Fibroblast of skin of left quadriceps (primary cell): ENCODE measurements at places on chromosomes 4 and X.

DNA sequence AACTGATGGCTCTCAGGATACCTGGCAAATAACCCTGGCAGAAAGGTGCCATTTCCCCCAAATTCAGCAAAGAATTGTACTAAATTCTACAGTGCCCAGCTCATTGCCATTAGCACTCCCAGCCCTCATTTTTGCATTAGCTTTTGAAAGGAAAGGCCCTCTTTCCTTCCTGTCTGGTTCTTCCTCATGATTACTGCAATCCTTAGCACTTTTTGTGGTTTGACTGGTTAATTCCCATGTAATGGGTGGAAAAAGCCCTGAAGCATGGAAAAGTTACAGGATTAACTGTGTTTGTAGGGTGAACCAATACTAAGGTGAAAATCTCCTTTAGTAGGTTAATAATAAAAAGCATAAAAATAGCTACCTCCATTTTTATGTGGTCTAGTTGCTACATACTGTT lies 139.5 kb downstream of the NPNT start:
- DNase-seq: no peak

DNA sequence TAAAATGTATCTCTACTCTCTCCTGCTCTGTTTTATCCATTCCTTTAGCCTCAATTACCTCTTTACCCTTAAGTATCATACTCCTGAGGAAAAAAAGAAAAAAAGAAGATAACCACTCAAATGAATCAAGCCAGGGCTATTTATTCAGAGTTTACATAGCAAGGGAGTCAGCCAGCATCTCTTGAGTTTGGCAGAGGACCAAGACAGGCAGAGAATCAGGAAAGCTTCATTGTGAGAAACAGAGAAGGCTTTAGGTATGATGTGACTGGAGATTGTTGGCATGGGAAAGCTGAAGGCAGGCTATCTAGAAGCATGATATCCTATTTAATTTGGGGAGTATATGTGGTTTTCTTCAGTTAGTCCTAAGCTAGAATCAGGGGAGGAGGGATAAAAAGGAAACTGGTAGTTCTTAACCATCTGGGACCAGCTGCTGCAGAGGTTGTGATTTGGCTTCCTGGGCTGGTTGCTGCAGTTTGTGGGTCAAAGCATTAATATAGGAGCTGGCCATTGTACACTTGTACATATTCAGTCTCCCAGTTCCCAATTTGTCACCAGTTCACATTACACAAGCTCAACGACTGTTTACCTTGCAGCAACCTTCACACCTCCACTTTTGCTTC lies 11.2 kb downstream of the APELA start:
- no peak for DNase-seq

DNA sequence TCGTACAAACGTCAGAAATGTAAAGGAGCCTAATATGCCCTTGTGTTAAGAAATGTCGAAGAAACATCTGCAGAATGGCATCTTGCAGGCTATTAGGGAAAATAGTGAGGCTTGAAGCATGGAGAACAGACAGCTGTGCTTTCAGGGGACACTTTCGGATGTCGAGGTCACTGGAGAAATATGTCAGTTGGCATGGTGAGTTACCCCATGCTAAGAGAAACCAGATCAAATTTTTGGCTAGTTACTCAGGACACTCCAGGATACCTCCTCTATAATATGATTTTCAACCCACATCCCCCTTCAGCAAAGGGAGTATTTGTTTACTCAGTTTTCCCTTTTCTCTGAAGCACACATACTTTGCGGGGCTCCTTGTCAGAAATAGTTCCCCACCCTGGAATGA lies 171.4 kb downstream of the GPC3 start:
- DNase-seq: peak; percentile 13

DNA sequence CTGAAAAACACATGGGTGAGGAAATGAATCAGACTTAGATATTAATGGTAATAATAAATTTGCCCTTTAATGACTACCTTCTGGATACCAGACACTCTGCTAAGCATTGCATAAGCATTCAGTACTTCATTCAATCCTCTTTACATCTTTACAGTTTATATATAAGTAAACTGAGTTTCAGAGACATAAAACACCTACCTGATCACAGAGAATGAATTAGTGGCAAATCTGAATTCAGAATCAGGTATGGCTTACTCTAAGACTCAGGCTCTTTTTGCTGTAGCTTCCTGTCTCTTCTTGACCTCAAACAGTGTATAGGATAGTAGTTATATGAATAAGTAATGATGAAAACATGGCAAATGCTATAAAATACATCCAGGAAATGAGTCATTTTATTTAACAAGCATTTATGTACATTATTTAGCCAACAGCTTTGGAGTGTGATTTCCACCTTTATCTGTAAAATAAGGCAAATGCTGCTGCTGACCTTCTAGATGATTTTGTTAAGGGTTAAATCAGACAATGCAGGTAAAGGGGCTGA lies 83.9 kb downstream of the VEGFC start:
- DNase-seq: peak; percentile 51

GRCh38 chr4:86934147-86934770 lies 552 bp upstream of the AFF1 start:
- DNase-seq: no peak

DNA sequence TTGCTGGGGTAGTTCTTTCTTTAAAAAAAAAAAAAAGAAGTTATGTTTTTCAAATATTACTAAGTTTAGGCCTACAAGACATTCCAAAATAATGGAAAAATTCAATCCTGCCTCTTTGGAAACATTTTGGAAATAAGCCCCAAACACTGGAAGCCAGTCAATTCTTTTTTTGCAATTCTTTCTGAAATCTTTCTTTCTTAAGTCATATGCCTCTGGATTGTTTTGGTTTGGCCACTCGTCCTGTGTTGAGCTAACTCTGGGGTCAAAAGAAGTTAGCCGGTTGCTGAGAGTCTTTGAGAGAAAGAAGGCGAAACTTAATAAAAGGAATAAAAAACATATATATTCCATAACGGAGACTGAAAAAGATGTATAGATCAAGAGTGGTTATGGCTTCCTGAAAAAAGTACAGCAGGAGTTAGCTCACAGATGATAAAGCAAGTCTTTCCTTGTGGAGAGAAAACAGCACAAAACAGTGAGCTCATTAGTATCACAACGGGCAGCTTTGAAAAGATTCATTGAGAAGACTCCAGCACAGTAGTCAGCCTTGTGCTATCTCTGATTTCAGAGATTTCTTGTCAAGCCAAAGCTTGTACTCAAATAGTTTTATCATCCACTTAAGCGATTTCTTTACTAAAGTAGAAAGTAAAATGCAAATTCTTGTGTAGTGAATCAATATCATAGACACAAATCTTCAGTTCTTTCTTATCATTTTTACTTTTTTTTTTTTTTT lies 64.8 kb downstream of the PLS3 start:
- no peak for DNase-seq

- DNase-seq: no peak
Observed at GRCh38 chr4:3046162-3046561, 28.2 kb downstream of the HTT-AS start.

DNA sequence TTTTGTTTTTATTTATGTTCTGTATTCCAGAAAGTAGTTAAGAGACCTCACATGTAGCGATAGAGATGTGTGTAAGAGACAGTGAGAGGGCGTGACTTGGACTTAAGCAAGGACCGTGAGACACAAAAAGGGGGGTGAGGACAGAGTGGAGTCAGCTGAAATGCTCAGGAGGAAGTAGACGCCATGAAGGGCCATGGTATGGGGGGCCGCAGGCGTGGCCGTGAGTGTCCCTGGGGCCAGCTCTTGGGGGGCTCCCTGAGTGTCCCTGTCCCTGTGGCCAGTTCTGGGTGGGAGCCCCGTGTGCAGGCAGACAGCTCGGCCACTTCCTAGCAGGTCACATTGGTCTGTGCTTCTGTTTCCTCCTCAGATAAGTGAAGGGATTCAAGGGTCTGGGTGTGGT lies 23.0 kb upstream of the MSANTD1 start:
- no peak for DNase-seq

GRCh38 chrX:16772460-16772859 lies 13.8 kb upstream of the TXLNG start:
- DNase-seq: no peak

DNA sequence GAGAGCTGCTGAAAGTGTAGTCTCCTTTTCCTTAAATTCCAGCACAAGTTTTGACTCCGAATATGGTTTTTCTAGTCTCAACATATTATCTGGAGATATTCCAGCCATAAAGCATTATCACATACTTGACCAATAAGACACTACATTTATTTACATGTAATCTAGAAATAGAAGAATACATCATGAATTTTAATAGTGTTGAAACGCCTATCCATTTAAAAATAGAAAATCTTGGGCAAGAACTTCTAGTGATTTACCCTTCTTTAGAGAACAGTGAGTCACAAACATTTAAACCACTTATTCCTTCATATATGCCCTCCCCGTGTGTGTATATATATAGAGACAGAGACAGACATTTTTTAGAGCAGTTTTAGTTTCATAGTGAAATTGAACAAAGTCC lies 161.5 kb downstream of the SOWAHB start:
- peak; percentile 89 for DNase-seq

GRCh38 chr4:177728361-177729152 lies 286.3 kb upstream of the AGA start:
- no peak for DNase-seq

DNA sequence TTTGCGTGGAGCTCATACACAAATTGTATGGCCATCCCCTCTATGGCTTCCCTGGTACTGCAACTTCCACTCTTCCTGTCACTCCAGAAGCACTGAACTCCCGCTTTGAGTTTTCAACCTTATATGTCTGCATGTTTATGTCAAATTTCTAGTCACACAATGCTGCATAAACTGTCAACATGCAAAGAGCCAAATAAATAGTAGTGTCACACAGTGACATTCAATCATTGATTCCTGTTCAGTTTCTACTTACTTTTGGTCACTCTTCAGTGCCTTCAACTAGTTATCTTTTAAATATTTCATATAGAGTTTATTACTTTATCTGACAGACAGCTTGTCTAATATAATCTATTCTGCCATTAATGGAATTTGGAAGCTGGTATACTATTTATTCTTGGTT lies 149.3 kb downstream of the SPANXN1 start:
- DNase-seq: no peak

DNA sequence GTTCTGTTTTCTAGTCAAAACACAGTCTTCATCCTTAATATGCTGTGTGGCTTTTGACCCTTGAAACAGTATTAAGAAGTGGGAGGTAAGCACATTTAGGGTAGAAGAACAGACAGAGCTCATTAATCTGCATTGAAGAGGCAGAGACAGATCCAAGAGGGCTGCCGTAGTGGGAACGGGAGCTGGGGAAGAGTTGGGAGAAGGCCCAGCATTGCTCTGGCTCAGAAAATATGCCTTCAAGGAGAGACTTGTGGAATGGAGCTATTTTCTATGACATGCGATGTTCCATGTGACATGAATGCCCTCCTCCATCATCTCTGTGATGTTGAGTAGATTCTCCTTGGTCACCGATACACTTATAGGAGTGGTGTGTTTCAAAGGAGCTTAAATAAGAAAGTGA lies 273.3 kb upstream of the BOD1L1 start:
- DNase-seq: no peak

- DNase-seq: no peak
Observed at GRCh38 chr4:181293014-181293413, 950.2 kb upstream of the TENM3 start.

DNA sequence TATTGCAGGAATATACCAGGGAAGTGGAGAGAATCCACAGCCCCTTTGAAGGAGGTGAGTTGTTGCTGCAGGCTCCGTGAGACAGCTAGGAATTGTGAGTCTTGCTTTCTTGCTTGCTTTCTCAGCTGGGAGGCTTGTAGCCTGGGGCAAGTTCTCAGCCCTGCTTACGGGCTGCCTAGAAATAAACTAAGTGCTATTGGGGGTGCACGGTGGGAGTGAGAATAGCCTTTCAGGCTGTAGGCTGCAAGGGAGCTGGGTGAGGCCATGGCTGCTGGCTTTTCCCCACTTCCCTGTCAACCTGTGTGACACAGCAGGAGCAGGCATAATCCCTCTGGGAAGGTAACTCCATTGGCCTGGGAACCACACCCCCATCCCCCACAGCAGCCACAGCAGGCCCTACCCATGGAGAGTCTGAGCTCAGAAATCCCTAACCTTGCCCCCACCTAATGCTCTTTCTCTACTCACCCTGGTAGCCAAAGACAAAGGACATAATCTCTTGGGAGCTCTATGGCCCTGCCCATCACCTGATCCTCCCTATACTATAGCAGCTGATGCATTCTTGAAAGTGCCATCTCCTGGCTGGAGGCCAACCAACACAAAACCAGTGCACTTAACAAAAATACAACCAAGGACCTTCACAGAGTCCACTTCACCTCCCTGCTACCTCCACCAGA lies 113.0 kb downstream of the MMRN1 start:
- DNase-seq: no peak

GRCh38 chr4:91448668-91449330 lies 855.0 kb upstream of the GRID2 start:
- peak; percentile 9 for DNase-seq

DNA sequence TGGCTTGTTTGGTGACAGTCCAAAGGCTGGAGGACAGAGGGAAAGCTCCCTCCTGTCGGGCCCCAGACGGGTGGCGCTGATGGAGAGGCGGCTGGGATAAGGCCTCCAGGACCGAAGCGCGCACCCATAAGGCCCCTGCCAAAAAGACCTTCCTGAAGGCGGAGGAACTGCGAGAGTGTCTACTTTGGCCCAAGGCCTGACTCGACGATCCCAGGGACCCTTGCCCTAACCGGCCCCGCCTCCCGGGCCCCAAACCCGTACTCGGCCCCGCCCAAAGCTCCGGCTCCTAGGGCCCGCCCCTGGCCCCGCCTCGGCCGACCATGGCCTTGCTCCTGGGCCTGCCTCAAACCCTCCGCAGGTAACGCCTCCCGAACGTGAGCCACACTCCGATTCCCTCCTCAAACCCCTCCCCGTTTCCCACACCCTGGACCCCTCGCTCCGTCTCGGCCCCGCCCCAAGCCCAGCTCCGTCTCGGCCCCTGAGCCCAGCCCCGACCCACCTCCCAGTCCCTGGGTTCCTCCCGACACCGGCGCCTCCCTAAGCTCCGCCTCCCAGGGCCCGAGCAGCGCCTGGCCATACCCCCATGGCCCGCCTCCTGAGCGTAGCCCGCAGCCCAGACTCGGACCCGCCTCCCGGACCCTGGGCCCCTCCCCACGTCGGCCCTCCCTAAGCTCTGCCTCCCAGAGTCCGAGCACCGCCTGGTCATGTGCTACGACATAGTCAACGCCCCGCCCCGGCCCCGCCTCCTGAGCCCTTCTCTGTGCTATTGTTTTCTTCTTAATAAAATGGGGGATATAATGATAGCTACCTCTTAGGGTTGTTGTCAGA lies 90.0 kb upstream of the DRD5 start:
- peak; percentile 52 for DNase-seq

DNA sequence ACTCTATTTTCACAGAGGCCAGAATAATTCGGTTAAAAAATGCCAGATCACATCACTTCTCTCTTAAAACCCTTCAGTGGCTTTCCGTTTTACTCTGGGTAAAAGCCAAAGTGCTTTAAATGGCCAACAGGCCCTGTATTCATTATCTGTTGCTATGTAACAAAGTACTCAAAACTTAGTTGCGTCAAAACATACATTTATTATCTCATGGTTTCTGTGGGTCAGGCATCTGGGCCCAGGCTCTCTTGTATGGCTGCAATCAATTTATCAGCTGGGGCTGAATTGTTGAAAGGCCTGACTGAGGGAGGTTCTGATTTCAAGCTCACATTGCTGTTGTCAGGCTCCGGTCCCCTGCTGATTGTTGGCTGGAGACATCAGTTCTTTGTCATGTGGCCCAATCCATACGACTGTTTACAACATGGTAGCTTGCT lies 72.7 kb upstream of the H2AZ1 start:
- DNase-seq: no peak

- DNase-seq: no peak
Observed at GRCh38 chr4:82381661-82382296, 8.0 kb upstream of the HNRNPD start.

- DNase-seq: no peak
Observed at GRCh38 chrX:112849016-112849415, 8.4 kb upstream of the AMOT start.

GRCh38 chr4:153322791-153323190 lies 21.7 kb upstream of the MND1 start:
- DNase-seq: no peak
